ENCODE measurements at places on chromosomes 12 and 14.

GRCh38 chr14:85978582-85979250 is 448.8 kb downstream of the FLRT2 start:
- no peak for DNase-seq

DNA sequence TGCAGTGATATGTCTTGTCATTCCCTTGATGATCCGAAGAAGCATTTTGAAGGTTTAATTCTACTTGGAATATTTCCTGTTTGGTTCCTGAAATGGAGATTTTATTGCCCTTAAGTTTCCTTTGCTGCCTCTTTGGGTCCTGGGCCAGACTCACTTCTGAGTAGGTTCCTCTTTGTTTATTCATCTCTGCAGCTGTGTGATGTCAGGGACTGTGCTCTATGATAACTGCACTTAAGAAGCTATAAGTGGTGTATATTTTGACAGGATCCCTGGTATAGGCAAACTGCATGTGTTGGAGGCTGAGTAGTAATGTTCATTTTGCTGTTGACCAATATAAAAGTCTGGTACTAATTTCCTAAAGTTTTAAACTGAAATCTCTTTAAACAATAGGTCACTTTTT is at the start of gene KLRC4:
KLRC4 (minus strand) TSS at position 366 of the 400 bp plus-strand sequence; CDS start at position 184, 182 bp downstream.
- no peak for DNase-seq

GRCh38 chr12:96233168-96233567 is 39.0 kb downstream of the ELK3 start:
- no peak for DNase-seq

GRCh38 chr12:89969093-89969492 is 260.5 kb upstream of the ATP2B1 start:
- no peak for DNase-seq

DNA sequence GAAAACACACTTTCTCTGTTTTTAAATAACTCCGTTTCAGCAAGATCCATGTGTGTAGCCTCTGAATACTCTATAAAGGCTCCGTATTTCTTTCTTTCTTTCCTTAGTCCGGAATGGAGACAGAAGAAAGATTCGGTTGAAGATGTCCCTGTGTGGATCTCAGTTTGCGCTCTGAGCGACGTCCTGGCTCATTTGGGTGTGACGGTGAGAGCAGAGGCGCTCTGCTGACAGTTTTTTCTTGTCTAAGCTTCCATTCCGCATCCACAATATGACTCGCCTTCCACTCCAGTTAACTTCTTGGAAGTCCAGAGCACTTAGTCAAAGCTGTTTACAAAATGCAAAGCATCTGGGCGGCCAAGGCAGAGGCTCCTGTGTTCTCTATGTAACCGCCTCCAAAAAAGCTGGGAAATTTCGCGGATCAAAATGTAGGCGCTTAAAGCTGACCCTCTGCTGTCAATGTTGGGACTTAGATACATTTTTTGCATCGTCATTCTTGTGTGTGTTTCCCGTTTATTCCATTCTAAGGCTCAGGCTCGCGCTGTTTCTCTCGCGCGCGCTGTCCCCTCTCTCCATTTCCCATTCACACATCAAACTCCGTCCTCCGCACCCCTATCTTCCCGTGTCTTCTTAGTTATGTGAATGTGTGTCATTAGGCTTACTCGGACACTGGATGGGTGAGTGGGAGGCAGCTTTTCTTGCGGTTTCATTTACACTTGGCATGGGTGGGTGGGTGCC is 880 bp upstream of the FLRT2 start:
- DNase-seq: no peak

DNA sequence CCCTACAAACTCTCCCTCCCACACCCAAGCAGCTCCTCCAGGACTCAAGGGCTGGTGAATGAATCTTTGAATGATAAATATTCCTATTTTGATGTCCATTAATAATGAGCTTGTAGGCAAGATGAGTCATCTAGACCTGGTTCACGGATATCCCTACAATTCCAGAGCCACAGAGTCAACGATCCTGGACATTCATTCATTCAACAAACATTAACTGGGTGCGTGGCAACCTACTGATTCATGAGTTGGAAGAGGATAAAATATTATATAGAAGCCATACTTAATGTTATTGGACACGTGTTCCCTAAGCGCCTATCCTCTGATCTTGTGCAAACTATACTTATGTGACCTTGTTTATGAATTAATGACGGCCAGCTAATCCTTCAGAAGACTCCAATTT is 420 bp upstream of the OTUB2 start:
- no peak for DNase-seq

- DNase-seq: no peak
These were observed 61.7 kb upstream of the VRK1 start for GRCh38 chr14:96735526-96735925.

- no peak for DNase-seq
These were observed 8.4 kb downstream of the ARHGEF25 start for GRCh38 chr12:57619434-57620244.

GRCh38 chr14:33362934-33363333 is 424.3 kb downstream of the NPAS3 start:
- no peak for DNase-seq

- DNase-seq: no peak
These were observed 37.9 kb downstream of the TDG start for GRCh38 chr12:104003596-104003995.

DNA sequence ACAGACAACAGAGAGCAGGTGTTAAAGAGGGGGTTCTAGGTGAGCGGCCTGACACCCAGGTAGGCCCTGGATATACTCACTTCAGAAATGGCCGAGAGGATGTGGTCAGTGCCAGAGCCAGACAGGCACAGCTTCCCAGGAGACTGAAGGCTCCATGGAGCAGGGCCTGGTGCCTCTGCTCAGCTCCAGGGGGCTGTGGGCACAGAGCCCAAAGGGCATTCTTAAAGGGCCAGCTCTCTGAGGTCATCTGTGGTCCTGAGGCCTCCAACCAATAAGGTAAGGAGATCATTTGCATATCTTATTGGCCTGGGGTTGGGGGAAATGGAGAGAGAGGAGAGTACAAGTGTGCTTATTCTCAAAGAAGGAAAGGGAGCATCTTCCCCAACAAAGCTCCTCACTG is 9.7 kb upstream of the PCK2 start:
- DNase-seq: no peak

DNA sequence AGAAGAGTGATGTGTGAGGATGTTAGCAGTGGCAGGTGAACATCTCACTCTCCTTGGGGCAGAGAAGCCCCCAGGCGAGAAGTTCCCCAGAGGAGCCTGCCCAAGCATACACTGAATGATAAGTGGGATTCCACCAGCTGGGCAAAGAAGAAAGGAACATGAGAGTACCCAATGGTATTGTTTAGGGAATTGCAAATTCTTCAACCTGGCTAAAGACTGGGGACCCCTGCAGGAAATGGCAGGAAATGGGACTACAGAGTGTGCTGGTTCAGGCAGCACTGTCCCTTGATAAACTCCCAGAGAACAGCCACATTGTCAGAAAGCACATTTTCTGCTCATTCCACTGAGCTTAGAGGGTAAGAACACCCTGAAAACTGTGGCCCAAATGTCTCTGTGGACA is 121.3 kb downstream of the RPS29 start:
- no peak for DNase-seq

DNA sequence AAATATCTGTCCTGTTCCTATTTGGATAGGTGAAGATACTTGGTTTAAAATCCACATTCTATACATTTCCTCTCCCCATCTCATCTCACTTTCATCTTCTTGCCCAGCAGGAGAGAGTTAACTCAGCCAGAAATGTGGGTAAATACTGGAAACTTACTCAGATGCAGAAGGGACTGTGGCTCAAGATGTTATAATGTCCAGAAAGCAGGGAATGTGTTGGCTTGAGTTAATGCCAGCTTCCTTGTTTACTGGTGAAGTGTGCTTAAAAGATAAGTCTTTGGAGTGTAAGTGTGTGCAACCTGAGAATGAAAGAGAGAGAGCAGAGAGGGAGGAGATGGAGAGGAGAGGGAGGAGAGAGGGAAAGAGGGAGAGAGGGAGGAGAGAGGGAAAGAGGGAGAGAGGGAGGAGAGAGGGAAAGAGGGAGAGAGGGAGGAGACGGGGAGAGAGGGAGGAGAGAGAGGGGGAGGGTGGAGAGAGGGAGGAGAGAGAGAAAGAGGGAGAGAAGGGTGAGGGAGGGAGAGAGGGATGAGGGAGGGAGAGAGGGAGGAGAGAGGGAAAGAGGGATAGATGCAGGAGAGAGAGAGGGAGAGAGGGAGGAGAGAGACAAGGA is 22.0 kb upstream of the SNRPF start:
- DNase-seq: no peak

DNA sequence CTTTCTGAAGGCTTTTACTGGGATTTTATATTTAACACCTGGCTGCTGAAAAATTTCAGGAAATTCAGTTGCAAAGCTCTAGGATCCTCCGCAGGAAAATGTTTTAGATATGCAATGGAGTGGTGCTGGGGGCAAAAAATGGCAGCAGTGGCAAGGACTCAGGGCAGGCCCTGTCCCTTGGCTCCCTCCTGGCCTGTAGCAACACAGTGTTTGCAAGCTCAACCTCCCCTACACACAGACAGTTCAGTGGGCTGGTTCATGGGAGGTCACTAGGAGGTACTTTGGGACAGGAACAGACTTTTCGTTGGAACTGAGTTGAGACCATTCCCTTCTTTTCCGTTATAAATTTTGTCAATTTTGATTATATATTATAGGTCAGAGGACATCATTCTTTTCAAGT is 270.4 kb downstream of the ADAMTS20 start:
- no peak for DNase-seq

DNA sequence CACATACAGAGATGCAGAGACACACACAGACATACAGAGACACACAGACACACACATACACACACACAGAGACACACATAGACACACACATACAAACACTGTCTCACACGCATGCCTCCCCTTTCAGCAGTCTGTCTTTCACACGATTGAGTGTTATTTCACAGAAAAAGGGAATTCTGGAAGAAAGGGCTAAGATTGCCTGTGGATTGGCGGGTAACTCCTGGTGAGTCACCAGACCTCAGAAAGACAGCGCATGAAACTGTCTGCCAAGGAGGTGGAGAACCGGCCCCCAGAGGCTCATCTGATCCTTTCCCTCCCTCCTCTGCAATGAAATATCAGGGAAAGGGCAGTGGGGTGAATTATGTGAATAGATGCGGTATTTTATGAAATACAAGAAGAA is 127.2 kb upstream of the GSC start:
- no peak for DNase-seq

GRCh38 chr12:15732341-15733061 is 56.7 kb downstream of the EPS8 start:
- DNase-seq: no peak

- DNase-seq: no peak
These were observed 238.0 kb upstream of the FOXN3 start for GRCh38 chr14:89654998-89655397.

DNA sequence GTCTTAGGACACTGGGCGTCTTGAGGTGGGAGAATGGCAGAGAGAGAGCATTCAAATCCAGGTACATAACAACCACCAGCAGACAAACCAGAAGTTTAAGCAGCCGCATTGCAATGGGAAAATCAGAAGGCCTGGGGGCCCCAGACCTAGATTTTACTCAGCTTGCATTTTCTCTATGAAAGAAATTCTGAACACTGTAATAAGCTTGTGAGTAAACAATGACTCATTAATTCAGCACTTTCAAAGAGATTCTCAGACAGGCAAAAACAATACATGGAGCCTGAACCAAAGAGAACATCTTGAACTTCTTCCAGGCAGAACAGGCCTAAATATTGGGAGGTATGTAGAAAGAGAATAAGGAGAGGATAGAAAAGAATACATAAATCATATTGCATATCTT is 69.8 kb upstream of the IFNG-AS1 start:
- DNase-seq: no peak

- DNase-seq: no peak
These were observed 11.3 kb downstream of the TMEM179 start for GRCh38 chr14:104593241-104593701.

DNA sequence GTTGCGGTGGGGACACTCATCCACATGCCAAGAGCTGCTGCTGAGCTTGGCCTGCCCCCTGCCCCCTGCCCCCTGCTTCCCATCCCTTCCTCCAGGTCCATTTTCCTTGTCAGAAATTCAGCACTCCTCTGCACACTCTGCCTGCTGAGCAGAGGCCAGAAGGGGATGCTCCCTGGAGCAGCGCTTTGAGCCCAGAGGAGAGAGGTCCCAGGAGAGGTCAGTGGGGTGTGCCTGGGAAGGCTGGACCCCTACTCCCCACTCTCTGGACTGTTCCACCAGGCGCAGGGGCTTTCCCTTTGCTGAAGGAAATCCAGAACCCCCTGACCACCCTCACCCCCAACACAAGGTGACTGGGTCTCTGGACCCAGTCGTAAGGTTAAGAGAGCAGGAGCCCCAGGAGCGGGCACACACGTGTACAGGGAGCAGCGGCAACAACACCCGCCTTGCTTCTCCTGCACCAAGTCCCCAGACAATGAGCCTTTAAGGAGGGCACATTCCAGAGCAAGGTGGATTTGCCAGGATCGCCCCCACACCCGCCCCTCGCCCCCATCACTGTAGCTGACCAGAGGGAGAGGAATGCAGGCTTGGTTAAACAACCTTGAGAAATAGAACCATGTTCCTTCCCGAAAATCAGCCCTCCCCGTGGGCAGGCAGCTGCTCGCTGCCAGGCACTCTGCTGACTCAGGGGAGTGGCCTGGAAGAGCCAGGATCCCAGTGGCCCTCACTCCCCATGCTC is 30.7 kb downstream of the ISCA2 start:
- DNase-seq: no peak

- no peak for DNase-seq
These were observed 35.2 kb upstream of the TSPAN8 start for GRCh38 chr12:71193041-71193440.

All from activated CD4-positive, alpha-beta T cell treated with anti-CD3 and anti-CD28 coated beads, Interleukin-2, Interleukin-6, amounts not matched to agents 100 ng/mL and 50 ng/mL, durations not matched to agents 16 hours and 8 hours (primary cell).